ENCODE measurements at places on chromosomes 1 and 21.
A peak's percentile ranks its signal among the peaks of the same experiment; 100 is the strongest.

GRCh38 chr1:1356796-1357401, 1.5 kb downstream of the MXRA8 start:
- no peak for DNase-seq

DNA sequence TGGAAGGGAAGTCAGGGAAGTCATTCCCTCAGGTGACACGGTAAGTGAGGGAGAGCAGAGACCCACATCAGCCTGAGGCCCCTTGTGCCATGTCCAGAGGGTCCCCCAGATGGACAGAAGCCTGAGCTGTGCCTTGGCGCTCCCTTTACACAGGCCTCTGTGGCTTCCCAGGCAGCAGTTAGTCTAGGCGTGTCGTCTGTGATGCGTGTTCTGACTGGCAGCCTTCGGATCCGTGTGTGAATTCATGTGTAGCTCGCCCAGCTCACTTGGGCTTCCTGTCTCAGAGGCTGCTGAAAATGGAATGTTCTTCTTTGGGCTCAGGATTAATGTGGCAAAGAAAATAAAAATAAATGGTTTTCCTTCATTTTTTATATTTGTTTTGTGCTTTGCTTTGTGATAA, 28.3 kb downstream of the PRMT2 start:
- no peak for DNase-seq

DNA sequence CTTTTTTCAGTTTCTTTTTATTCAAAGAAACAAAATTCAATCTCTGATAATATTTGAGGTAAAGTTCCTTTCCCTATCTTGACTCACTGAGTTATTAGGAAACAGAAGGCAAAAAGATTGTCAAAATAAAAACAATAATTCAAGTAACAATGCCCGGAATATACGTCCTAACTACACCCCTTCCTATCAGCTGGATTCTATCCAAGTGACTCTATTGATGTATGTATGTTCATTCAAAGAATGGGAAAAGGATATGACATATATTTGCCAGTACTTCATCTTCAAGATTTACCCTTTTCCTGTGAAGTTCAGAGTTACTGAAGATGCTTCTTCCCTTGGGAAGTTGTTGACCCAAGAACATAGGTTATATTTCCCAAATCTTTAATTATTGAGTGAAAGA, 13.7 kb downstream of the SPRTN start:
- no peak for DNase-seq

DNA sequence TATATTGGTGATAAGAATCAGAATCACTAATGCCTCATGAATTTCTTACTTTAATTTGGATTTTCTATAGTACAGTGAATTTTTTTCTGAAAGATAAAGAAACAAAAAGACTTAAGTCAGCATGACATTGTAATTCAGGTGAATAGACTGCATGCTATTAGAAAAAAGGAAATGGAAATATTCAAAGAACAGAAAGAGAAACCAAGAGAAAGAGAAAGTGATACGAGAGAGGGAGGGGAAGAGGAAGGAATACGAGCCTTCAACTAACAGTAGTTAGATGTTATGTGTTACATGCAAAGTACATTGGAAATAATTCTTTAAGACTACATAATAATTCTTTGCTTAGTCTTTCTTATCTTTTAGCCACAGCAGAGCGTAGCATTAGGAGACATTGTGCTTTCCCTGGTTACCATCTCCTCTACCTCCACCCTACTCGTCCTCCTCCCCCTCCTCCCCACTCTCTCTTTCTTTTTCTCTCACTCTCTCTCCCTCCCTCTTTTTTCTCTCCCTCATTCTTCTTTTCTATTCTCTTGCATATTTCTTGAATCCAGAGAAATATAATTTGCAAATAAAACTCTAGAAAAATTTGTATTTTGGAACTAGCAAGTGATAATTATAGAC, 46.4 kb upstream of the ADGRL4 start:
- no peak for DNase-seq

GRCh38 chr1:212485913-212486618, 53.3 kb downstream of the NENF start:
- DNase-seq = peak; percentile 22

GRCh38 chr1:151976858-151977257, 16.8 kb downstream of the S100A10 start:
- DNase-seq = no peak

GRCh38 chr1:94324178-94324544, 86.8 kb upstream of the ARHGAP29 start:
- DNase-seq = no peak

DNA sequence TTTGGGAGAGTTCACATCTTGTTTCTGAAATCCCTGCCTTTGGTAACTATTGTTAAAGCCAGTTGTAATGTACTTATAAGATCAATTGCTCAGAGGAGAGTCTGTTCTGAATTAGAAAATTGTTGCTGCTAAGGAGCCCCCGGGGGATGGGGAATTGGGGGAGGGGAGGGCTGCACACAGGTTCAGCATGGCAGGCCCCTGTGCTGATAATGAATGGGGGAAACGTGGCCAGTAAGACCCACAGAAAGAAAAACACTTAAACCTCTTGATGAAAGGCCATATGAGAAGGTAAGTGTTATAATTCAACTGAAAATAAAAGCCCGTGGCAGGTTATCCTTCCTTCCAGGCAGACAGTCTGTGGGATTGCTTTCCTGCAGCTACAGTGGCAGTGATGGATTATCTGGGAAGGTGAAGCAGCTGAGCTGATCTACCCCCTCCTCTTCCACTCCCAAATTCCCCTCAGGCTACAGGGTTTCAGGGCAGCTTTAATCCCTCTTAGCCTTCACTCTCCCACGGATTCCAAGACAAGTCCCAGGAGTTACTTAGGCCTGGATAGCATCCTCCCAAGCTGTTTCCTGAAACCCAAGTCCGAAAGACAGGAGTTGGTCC, 398.8 kb downstream of the TBX15 start:
- no peak for DNase-seq

DNA sequence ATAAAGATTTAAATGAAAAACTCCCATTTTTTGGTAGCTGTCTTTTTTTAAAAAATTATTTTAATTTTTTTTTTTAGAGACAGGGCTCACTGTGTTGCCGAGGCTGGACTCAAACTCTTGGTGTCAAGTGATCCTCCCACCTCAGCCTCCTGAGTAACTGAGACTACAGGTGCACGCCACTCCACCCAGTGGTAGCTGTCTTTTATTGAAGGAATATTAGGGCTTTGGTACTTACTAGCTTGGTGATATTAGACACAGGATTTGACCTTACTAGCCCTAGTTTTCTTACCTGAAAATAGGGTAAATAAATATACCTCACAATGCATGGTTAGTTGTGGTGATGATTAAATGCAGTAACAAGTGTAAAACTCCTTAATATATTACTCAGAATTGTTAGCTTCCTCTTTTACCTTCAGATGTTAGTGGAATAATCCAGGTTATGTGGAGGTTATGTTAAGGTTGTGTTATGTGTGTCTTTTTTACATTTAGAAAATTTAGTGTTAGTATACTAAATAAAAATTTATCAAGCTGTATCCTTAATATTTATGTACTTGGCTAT, 66.8 kb downstream of the PHACTR4 start:
- DNase-seq = no peak

Data from NCI-H446 (cell line).